GM12864 (cell line): ENCODE measurements at places on chromosomes 13 and 19.

DNA sequence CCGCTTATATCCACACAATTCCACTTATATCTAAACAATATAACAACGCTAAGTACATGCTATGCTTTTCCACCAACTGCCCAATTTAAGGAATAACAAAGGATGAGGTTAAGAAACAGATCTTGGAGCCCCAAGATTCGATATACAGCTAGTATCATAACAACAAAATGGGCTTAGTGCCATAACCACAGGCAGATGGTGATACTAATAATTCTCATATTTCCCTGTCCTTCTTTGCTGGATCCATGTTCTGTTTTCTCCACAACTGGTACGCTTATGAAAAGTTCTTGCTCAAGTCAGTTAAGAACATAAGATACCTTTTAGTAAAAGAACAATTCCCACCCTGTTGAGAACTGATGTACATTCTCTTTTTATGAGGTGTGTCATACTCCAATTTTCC lies 33.9 kb downstream of the CAB39L start:
- no peak for DNase-seq

GRCh38 chr13:71831716-71832115 lies 35.3 kb downstream of the DACH1 start:
- DNase-seq, result no peak

- no peak for DNase-seq
These were observed 43.2 kb upstream of the RANBP3 start for GRCh38 chr19:6020972-6021805.

GRCh38 chr13:81872581-81872980 lies 1531.7 kb upstream of the SPRY2 start:
- no peak for DNase-seq

DNA sequence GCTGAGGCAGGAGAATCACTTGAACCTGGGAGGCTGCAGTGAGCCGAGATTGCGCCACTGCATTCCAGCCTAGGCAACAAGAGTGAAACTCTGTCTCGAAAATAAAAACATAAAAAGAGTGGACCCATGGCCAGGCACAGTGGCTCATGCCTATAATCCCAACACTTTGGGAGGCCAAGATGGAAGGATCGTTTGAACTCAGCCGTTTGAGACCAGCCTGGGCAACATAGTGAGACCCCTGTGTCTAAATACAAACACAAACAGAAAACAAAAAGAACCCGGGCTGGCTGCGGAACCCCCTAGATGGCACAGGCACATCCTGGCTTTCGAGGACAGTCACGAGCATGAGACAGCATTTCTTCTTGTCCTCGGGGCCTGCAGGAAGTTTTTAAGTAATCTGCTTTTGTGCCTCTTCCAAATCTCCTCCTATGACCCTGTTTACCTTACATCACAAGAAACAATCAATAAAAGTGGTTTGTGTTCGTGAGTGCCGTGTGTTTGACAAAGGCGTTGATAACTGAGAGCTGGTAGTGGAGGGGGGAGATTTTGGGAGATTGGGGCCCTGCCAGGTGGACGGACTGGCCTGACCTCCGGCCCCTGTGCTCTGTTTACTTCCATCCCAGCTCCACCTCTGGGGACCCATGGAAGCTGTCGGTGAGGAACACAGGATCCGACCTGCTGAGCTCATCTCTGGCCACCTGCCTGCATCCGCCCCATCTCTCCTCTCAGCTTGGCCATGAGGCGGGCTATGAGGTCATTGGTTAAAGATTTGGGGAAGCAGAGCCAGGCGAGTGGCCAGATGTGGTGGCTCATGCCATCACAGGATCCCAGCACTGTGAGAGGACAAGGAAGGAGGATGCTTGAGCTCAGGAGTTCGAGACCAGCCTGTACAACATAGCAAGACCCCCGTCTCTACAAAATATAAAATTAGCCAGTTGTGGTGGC lies 5.9 kb upstream of the GDF15 start:
- no peak for DNase-seq

- no peak for DNase-seq
These were observed 6.4 kb upstream of the FOXO1 start for GRCh38 chr13:40672765-40673397.

- no peak for DNase-seq
These were observed 7.2 kb upstream of the ZNF606 start for GRCh38 chr19:58009666-58010301.

DNA sequence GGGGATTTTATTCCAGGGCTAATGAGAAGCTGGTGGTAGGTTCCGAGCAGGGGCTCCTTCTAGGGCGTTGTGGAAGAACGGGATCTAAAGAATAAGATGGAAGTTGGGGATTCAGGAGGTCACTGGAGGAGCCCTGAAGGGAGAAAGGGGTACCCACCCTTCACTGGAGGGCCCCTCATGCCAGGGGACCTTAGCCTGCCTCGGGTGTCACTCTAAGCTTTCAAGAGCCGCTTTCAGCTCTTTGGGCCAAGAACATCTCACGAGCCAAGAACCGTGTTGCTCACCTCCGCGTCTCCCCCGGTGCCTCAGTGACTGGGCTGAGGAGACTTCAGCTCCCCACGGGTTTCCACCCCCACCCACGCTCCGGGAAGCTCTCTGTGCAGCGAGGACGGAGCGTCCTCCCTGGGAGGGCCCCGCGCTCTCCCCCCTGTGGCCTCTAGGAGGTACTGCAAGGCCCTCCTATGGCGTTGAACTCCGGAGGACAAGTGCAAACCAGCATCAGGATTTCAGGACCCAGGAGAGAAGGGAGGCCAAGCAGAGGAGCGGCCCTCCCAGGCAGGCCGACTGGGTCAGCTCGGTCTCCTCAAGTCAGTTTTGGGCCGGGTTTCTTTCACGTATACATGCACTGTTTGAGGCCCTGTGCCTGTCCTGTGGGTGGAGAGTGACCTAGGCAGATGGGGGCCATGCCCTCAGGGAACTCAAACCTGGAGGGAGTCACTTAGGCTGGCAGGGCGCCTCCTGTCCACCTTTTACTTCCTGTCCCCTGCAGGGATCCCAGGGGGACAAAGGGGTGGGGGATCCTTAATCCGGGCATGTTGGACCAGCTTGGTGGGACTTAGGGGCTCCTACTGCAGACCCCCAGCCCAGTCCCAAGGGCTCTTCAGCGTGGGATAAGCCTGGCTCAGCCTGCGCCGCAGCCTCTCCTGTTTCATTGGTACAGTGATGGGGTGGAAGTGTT lies 5.1 kb upstream of the KRTDAP start:
- DNase-seq, result no peak

GRCh38 chr19:43643326-43643725 lies 3.7 kb upstream of the CADM4 start:
- DNase-seq, result no peak

- no peak for DNase-seq
These were observed 127.6 kb upstream of the GPC6 start for GRCh38 chr13:93098972-93099371.

DNA sequence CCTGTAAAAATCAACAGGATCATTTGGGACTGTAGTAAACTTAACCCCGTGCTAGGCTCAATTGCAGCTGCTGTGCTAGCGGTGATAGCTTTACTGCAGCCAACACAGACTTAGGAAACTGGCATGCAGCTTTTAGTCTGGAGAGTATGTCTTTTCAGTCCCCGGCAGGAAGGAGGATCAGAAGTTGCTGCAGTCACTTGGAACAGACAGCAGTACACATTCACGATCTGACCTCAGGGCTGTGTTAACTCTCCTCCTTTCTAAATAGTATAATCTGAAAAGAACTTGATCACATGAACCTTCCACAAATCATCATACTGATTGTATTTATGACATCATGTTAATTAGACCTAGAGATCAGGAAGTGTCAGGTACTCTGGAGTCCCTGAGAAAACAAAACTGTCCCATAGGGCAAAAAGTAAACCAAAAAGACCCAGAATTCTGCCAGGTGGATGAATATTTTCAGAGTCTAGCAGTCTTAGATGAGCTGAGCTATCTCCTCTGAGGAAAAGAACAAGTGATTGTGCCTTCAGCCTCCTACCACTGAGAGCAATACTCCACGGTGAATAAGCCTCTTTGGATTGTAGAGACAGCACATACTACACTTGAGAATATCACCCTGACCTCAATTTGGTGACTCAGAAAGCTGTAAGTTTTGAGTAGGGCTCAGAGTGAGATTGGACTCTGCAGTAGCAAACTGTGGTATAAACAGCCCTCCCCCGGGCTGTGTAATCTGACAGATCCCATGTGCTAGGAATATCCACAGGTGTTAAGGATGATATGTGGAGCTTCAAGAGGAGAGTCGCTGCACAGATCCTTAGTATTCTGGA lies 181.0 kb upstream of the GPR12 start:
- DNase-seq, result no peak

- DNase-seq, result no peak
These were observed 9.6 kb downstream of the SIRT2 start for GRCh38 chr19:38889803-38890202.

- no peak for DNase-seq
These were observed 2738.9 kb upstream of the PCDH20 start for GRCh38 chr13:64154514-64154913.

DNA sequence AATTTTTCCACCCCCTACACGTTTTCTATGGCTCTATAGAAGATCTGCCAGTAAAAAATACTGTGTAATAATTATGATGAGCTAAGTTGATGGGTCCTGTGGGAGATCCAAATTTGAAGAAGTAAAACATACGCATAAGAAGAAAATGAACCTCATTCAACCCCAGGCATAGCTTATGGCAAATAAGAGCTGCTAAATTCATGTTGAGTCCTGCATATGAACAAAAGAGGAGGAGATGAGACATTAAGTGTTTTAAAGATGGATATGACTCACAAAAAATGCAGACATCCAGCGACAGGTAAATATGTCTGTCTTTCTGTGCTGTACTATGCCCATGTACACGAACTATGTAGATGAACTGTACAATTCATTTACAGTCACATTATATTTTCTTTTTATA lies 101.9 kb downstream of the LIG4 start:
- no peak for DNase-seq

GRCh38 chr19:18179957-18180356 lies 6.3 kb downstream of the IFI30 start:
- no peak for DNase-seq

GRCh38 chr19:49685845-49686332 lies 3.5 kb upstream of the ADM5 start:
- DNase-seq, result no peak

- DNase-seq, result no peak
These were observed 186.2 kb upstream of the PCDH9 start for GRCh38 chr13:67416047-67416925.

- DNase-seq, result no peak
These were observed 25.4 kb downstream of the ALG5 start for GRCh38 chr13:36973621-36974295.

DNA sequence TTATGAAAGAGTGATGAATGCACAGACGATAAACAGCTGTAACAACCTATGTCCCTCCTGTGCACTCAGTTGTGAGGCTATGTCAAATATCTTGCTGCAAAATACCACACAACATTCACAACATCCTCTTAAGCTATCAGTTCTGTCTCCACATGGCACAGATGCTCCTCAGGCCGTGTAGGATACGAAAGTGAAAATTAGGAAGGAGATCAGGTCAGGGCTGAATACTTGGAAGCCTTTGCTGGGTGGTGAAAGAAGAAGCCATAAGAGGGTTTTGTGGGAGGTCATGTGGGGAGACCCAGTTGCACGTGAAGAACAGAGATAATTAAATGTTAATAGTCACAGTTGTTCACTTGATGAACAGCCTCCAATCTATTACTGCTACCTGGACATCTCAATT lies 58.9 kb downstream of the RXFP2 start:
- DNase-seq, result no peak

DNA sequence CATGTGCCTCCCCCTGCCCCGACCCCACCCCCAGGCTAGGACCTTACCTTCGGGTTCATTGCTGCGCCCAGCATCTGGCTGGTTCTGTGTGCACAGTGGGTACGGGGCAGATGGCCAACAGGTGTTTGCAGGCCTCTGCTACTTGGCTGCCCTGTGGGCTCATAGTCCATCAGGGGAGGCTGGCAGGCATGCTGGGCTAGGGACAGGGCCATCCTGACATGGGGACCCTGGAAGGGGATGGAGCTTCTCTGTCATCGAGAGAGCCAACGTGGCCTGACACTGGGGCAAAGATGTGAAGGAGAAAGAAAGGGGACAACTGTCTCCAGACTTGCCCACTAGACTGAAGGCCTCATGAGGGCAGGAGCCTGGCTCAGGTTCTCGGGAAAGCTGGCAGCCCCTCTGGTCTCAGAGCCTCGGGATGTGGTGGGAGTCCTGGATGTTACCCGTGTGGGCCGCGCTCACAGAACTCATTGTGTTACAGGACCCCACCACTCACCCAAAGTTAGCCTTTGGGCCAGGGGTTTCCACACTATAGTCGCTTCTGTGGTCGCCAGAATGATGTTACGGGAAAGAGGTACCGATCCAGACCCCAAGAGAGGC lies 4.7 kb downstream of the ZNF536 start:
- DNase-seq, result no peak

GRCh38 chr13:106505732-106506131 lies 29.7 kb downstream of the EFNB2 start:
- DNase-seq, result no peak

DNA sequence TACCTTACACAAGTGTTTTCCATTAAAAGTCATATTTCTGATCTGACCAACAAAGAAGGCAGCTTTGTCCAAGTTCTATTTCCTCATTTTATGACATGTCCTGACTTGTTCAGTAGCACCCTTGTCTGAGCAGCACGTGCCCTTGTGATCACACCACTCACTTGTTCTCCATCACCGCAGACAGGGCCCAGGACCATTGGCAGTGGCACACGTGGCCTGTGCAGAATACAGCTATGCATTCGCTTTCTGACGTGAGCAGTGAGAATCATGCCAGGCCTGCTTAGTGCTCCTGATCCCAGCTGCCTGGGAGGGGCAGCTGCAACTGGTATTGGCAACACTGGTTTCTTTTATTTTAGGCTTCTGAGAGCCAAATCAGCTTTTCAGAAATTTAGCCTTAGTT lies 134.2 kb downstream of the FRY start:
- no peak for DNase-seq

DNA sequence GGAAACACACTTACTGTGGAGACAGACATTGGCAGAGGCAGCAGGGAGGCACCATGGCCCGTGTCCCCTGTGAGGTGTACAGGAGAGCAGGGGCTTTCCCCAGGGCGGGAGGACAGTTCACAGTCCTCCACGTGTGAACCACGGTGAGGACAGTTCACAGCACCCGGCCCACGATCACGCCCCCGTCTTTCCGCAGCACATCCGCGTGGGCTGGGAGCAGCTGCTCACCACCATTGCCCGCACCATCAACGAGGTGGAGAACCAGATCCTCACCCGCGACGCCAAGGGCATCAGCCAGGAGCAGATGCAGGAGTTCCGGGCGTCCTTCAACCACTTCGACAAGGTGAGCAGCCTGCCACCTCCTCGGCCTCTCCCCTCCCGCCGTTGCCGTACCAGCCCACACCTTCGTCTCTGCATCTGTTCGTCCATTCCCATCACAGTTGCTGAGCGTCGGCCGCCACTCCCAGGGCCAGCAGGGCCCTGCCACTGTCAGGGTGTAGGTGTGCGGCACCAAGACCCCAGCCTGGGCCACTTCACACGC lies 17.4 kb downstream of the CAPN12 start:
- no peak for DNase-seq

DNA sequence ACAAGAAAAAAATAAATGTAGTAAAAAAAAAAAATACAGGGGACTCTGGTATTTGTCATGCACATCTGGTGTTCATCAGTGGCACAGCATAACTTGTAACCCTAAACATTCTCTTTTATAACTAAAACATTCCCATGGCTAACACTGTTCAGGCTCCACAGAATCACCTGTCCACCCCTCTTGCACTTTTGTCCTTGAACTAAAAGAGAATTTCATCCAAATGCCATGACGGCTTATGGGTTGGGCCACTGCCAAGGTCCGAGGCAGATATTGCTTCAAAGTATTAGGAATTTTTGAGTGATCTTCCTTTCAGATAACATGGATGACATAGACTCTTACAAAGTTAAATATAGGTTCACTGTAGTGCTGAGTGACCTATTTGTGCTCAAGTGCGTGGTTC lies 25.7 kb upstream of the SERP2 start:
- no peak for DNase-seq
